ENCODE measurements at places on chromosomes 3 and 15. TPM values are rescaled to one million over a fixed set of nuclear protein-coding genes. Genes with fewer than 3 reads are reported as not detected.

BNC1 gene
- 0.11 TPM for total RNA-seq

PRR20G gene
- total RNA-seq = not detected

KCNAB1 gene
- total RNA-seq = 2.4 TPM

- DNase-seq = no peak
These were observed 32.3 kb downstream of the TSPAN3 start for GRCh38 chr15:77038312-77039216.

DNA sequence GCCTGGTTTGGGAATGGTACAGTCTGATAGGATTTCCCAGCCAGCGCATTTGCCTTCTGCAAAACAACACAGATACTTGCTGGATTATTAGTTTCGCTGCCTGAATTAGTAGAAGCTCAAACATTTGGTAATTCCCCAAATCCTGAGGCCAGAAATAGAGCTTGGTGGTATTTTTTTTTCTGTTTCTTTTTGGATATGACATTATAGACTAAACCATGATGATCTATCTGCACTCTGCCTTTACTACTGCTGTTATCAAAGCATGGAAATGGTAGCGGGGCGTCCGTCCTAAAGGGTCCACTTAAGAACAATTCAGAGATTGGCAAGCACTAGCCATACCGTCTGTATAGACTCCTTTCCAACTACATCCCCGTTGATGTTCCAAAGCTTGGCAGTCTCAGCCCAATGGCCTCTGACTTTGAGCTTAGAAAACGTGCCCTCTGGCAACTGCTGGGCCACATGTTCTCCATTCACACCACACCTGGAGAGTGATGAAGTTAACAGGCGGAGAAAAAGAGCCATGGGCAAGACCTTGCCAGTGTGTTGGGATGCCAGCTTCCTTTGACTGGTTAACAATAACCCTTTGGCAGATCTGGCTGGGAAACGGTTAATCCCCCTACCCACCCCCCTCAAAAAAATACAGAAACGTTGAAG lies 241.0 kb upstream of the NR2F2 start:
- DNase-seq = no peak

- DNase-seq = no peak
These were observed 85.5 kb downstream of the DMXL2 start for GRCh38 chr15:51536965-51537574.

GRCh38 chr15:27906802-27907201 lies 192.3 kb downstream of the OCA2 start:
- no peak for DNase-seq

DNA sequence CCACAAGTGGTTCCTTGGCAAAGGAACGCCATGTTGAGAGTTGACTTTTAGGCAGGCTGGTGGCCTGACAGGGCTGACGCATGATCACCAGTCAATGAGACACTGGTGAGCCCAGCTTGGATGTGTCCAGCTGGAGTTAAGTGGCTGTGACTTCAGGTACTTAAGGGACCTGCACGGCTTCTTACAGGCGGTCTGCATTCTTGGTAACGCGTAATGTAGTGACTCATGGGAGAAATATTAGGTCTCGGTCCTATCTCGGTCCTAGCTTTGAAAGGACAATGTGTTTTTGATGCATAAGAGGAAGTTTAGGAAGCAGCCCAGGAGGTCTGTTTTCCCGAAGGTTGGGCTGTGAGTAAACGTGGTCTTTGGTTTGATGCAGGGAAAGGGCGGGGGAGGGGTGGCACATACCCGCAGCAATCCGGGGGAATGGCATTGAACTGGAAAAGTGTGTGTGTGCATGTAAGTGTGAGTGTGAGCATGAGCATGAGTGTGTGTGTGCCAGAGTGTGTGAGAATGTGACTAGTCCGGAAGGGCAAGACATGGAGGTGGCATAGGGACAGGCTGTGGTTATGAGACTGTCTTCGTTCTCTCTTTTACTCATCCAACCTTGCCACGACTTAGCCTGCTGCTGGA lies 55.3 kb downstream of the FAM43A start:
- no peak for DNase-seq

GRCh38 chr3:22542311-22542710 lies 660.8 kb upstream of the UBE2E2 start:
- DNase-seq = no peak

GRCh38 chr3:100407977-100408532 lies 6.7 kb downstream of the LNP1 start:
- DNase-seq = no peak
